Activated CD8-positive, alpha-beta memory T cell treated with anti-CD3 and anti-CD28 coated beads for 1 hour (primary cell): ENCODE measurements at places on chromosomes 16 and 17.

- no peak for DNase-seq
Measured at GRCh38 chr17:3877220-3877619, 15.6 kb downstream of the CAMKK1 start.

GRCh38 chr17:8467527-8467926 is 31.8 kb downstream of the NDEL1 start:
- no peak for DNase-seq

GRCh38 chr17:55717898-55718735 is 4.5 kb downstream of the TMEM100 start:
- no peak for DNase-seq

DNA sequence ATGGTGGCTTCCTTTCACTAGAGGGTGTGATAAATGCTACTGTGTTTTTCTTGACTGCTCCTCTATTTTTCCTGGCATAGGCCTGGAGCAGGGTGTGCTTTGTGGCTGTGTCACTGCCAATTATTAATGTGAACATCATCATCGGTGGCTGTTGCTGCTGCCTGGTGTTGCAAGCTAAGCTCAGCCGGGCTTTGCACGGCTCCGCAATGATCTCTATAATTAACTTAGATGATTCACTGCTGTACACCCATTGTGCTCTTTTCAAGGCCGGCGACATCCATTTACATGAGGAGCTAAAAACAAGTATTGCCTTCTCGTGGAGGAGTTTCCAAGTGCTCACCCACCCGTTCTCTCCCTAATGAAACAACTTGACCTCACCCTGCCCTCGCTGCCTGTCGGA is 160.1 kb upstream of the IRX3 start:
- no peak for DNase-seq

GRCh38 chr16:56874800-56875199 is 9.8 kb downstream of the SLC12A3 start:
- DNase-seq, result no peak

GRCh38 chr16:72679856-72680255 is 368.1 kb downstream of the ZFHX3 start:
- no peak for DNase-seq

DNA sequence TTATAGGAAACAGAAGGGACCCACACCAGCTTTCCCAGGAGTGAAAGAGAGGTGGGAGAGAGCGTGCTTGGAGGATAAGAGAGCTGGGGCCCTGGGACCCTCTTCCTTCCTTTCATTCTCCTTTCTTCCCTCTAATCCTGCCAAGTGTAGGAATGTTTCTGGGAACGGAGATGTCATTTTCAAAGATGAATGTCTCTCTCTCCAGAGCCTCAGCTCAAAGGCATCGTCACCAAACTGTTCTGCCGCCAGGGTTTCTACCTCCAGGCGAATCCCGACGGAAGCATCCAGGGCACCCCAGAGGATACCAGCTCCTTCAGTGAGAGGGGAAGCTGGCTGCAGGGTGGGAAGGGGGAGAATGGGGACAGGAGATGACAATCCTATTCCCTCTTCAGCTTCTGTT is 2.0 kb downstream of the FGF11 start:
- no peak for DNase-seq

DNA sequence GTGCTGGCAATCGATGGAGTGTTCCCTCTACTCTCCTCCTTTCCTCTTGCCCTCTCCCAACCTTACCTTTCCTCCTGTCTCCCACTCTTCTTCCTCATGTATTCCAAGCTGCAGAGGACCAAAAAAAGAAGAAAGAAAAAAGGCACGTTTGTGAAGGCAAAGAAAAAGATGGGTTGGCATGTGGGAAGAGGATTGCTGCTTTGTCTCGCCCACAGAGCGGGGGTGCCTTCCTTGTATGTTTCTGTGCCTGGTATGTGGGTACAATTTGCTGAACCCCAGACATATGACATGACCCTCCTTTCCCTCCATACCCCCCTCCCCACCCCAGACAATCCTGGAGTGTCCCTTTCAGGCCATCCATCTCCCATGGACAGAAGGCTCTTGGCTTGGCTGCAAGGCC is 13.1 kb upstream of the CTCF start:
- DNase-seq, result no peak

- DNase-seq, result no peak
Measured at GRCh38 chr17:19727501-19728078, 11.2 kb upstream of the SLC47A2 start.

DNA sequence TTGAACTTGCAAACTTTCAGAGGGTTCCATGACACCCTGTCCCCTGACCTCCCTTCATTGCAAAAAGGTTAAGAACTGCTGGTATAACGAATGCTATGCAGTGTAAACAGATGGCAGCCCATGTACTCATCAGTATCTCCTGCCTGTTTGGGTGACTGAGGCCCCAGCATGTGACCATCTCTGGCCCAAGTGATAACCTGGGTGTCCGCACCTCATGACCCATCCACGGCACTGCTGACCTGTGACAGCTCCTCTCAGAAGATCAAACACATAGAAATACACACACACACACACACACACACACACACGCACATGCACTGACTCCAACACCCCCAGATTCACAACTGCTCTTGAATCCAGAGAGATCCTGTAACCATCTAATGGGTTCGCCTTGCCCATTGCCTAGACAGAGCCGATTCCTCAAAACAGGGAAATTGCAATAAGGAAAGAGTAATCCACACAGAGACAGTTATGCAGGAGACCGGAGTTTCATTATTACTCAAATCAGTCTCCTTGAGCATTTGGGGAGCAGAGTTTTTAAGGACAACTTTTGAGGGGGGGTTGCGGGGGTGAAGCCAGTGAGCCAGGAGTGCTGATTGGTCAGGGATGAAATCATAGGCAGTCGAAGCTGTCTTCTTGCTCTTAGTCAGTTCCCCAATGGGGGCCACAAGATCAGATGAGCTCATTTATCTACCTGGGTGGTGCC is 11.3 kb upstream of the PHOSPHO1 start:
- no peak for DNase-seq

- DNase-seq, result no peak
Measured at GRCh38 chr17:7235693-7236665, 1.7 kb upstream of the DVL2 start.

GRCh38 chr16:1313721-1314369 is 4.4 kb downstream of the UBE2I start:
- no peak for DNase-seq

- no peak for DNase-seq
Measured at GRCh38 chr17:72113751-72114150, 7.1 kb upstream of the SOX9 start.

- no peak for DNase-seq
Measured at GRCh38 chr16:23055481-23055880, 93.8 kb downstream of the USP31 start.

DNA sequence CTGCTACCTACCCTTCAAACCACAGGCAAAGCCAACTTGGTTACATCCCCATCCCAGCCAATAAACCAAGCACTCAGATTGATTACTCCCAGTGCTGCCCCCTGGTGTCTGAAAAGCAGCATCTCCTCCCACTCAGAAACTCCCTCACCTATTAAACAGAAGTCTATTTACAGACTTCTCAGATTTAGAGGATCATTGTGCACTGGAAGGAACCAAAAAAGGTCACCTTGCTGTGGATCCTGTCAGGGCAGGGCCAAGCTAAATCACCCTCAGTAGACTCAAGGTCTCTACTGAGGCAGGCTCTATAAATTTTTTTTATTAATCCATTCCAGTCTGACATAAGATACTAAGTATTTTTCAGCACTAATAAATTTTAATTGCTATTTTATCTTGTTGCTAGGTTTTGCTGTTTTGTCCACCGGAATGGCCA is 17.6 kb downstream of the HIGD1B start:
- DNase-seq, result peak; percentile 45

DNA sequence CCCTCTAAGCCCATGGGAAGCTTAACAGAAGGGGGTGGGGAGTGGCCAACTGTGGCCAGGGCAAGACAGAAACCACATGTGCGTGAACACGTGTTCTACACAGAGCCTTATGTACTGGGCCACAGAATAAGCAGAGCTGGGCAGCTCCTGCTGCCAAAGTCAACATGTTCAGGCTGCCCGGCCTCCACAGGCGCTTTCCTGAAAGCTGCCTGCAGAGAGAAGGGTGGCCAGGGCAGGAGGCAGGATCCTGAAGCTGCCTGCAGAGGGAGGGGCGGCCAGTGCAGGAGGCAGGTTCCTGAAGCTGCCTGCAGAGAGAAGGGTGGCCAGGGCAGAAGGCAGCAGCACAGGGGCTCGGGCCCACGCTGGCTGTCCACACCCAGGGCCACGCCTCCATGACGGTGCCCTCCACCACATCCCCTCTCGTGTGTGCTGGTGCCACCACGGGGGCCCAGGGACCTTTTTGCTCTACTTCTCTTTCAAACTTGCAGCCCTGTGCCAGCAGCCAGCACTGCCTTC is 79.5 kb downstream of the ANKRD11 start:
- no peak for DNase-seq

DNA sequence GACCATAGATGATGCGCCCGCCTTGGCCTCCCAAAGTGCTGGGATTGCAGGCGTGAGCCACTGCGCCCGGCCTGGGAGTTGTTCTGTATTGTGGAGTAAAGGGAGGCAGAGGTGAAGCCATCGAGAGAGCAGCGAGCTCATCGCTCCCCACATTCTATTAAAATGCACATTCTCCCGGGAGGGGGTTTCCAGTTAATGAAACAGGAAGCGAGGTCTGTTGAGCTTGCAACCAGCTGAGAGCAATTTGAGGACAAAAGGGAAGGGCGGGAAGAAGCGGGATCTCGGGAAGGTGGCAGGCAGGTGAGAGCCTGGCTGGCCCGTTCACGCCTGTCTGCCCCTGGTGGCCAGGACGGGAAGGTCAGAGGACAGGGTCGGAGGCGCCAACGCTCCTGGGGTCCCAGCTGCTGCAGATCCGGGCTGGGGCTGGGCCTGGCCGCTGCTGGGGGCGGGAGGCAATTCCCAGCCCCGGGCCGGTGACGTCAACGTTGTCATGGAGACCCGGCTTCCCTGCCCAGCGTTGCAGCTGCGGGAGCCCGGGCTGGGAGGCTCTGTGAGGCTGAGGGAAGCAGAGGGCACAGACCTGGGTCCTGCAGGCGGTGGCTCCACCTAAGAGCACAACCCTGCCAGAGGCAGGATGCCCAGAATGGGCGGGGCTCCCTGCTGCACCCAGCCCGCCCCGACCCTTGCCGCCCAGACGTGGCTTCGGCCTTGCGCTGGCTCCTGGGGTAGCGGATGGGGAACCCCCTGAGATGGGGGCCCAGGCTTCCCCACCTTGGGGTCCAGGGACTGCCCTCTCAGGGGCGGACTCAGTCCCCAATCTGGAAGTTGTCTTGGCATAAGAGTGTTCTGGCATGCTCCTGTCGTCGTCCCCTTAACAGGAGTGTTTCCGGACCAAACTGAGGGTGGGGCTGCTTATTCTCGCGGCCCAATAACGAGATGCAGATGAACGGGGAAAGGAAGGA is 48.7 kb upstream of the PLCG2 start:
- DNase-seq, result peak; percentile 29

DNA sequence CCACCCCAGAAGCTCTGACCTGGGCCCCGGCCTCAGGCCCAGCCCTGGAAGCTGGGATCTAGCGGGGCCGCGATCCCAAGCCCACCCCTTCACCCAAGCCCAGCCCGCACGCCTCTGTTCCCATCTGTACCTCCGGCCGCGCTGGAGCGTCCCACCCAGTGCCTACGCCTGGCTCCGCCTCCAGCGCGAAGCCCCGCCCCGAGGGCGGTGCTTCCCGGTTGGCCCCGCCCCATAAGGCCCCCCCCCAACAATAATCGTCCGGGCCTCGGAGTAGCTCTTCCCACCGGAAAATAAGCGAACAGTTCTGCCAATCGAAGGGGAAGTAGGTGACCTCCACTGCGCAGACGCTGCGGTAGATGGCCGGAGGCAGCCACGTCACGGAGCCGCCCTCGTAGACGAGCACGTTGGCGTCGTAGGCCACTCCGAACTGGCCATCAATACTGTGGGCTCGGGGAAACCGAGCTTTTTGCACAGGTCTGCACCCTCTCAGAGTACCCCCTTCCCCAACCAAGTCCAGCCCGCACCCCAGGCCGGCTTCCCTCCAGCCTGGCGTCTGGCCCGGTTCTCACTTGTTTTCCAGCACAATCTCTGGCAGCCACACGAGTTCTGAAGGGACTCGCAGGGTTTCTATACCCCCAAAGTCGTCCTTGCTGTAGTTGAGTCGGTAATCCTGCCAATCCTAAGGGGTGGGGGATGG is 1.1 kb downstream of the CHRNE start:
- DNase-seq, result no peak

GRCh38 chr17:7060165-7060891 is 16.4 kb upstream of the SLC16A11 start:
- no peak for DNase-seq

DNA sequence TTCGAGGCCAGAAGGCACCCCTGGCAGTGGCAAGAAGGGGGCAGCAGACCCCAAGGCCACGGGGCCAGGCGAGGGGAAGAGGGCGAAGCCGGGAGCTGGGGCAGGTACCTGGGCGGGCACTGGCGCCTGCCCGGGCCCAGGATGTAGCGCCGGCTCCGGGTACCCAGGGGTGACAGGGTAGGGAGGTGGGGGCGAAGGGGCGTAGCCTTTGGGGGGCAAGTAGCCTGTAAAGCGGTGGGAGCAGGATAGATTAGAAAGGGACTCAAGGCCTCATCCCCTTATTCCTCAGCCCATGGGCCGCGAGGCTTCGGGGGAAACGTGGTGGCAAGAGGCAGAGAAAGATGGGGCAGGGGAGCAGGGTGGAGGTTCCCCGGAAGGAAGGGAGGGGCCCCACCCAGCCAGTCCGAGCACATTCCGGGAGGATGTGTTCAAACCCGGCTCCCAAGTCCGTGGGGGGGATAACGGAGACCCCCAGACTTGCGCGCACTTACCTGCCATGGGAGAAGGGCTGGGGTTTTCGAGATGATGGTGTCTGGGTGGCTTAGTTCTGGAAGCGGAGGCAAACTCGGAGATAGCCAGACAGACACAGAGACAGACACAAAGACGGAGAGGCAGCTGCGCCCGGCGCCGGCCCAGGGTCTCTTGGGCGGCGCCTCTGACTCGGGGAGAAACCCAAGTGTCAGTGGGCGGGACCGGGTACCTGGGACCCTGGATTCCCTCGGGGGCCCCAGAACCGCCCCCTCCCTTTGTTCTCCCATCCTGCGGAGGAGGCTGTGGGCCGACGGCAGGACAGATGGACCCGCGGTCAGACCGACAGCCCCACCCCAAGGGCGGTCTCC is 493 bp downstream of the PLSCR3 start:
- peak; percentile 49 for DNase-seq

- no peak for DNase-seq
Measured at GRCh38 chr17:5630434-5630833, 46.1 kb upstream of the NLRP1 start.

DNA sequence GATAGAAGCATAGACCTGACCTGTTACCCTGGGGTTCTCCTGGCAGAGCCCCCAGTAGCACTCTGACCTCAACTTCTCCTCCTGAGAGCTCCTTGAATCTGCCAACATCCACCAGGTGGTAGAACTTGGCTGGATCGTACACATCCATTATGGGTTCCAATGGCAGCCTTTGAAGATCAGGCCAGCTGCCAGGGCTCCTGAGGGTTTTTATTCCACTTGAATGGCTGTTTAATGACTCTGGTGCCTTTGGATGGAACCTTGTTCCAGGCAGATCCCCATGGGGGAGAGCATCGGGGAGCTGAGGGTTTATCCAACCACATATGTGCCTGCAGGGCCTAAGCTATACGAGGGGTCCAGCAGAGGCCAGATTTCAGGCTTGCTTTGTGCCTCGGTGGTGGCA is 47.1 kb upstream of the CLEC19A start:
- no peak for DNase-seq
